ENCODE measurements at places on chromosomes 3 and 15.

GRCh38 chr3:182139627-182140357 is 428.1 kb downstream of the SOX2 start:
- DNase-seq = no peak

DNA sequence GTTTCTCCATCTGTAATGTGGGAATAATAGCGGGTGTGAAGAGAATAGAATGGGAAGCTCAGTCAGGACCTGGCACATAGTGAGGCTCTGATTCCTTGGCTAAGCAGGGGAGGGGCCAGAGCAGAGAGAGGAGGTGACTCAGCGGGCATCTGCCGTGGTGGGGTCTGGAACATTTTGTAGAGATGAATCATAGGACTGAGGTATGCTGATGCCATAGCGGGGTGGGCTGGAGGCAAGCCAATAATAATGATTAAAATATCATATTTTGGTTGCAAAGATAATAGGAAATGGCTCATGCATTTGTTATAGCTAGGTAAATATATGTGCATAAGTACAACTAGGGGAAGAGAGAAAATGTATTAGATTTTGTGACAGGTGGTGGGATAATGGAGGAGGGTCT is 11.2 kb downstream of the TGM4 start:
- DNase-seq = no peak

DNA sequence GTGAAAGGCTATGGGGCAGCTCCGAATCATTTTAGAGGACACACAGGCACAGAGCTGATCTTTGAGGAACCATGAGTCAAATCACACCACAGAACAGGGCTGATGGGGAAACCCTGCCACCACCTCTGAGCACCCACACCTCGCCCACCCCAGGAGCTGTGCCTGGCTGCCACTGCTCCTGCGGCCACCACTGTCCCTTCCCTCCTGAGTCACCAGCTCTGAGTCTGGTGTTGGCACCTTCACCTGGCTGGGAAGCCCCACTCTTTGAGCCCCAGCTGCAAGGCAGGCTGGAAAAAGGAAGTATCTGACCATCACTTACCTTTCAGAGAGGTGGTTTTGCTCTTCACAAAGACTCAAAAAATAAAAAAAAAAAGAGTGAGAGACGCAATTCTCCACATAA is 63.6 kb upstream of the MEF2A start:
- DNase-seq = no peak

DNA sequence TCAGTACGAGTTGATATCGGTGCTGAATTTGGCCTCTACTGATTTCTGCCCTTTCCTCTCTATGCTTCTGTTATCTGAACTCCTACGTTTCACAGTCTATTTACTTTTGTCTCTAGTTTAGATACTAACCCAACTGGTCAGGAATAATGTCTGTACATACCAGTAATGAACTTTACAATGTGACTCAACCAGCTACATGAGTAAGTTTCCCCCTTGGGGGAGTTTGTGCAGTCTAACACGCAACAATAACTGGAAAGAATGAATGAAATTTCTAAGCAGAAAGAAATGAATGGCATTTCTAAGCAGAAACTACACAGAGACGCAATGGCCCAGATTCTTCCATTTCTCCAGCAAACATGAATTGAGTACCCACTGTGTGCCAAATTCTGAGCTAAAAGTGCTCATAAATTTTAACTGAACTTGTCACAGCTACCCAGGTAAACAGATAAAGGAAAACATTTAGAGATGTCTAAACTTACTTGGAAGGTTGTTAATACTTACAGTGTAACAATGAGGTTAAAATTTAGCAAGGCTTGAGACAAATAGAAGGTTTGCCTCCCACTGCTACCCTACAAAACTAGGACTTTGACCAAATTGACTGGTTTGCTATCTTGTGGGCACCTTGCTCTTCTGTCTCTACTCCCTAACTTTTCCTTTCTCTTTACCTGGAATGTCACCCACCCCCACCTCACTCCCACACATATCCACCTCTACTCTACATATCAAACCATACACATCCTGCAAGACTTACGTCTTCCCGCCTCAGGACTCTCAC is 11.6 kb downstream of the UPK1B start:
- no peak for DNase-seq

GRCh38 chr3:141669434-141669833 is 68.7 kb upstream of the RNF7 start:
- DNase-seq = no peak

GRCh38 chr15:72146221-72146620 is 28.0 kb downstream of the SENP8 start:
- DNase-seq = no peak

- no peak for DNase-seq
Observed at GRCh38 chr15:73323956-73324355, 44.8 kb downstream of the HCN4 start.

DNA sequence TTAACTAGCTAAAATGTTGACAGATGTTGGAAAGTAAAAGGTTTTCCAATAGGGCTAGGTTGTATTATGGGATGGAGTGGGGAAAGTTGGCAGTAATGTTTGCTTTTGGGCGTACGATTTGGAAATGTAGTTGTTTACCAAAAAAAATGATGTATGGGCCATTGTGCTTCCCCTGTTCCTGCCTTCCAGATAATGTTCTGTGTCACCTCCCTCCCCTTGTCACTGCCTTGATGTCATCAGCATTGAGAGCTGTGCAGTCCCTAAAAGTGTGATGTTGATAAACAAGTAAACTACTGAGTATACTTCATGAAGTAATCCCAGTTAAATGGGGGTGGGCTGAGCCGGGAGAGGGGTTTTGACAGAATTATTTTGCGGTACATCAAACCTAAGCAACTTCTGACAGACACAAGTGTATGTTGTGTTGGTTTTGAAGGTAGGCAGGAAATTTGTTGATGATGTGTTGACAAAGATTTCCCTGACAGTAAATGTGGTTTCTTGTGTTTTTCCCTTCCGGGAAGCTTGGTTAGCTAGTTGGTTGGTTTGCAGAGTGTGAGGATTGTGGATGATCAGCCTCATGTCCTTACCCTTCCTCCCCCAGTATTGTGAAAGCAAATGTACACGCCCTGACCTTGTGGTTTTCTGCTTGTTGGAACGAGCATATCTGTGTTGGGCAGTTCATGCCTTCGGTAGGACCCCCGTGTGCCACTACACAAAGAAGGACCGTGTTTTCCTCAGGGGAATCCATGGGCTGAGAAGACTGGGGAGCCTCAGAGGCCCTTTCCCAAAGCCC is 87.3 kb downstream of the PGPEP1L start:
- no peak for DNase-seq
